Activated CD4-positive, alpha-beta memory T cell treated with anti-CD3 and anti-CD28 coated beads, Interleukin-2, amount 10 ng/mL, durations not matched to agents 7 days and 5 days (primary cell): ENCODE measurements at places on chromosomes 11 and 22. TPM values are rescaled to one million over a fixed set of nuclear protein-coding genes. Genes with fewer than 3 reads are reported as not detected.

MTA2 gene
- 226 TPM for total RNA-seq

AIFM3 gene
- total RNA-seq, result 0.58 TPM

LRRN4CL gene
- 0.18 TPM for total RNA-seq

OR10A5 gene
- not detected for total RNA-seq

SUSD2 gene
- 0.23 TPM for total RNA-seq

TYR gene
- not detected for total RNA-seq

YDJC gene
- 38.0 TPM for total RNA-seq

CARD18 gene
- not detected for total RNA-seq

CHST1 gene
- total RNA-seq, result not detected

OOSP1 gene
- not detected for total RNA-seq

NPTXR gene
- 1.3 TPM for total RNA-seq

GNAZ gene
- 0.53 TPM for total RNA-seq

ASCC2 gene
- total RNA-seq, result 81.0 TPM

OR8D4 gene
- not detected for total RNA-seq

TXNRD2 gene
- 18.9 TPM for total RNA-seq

CEP126 gene
- 1.0 TPM for total RNA-seq

OR52N4 gene
- 1.9 TPM for total RNA-seq

ZBTB16 gene
- 11.0 TPM for total RNA-seq

FAT3 gene
- not detected for total RNA-seq

NUP50 gene
- total RNA-seq, result 160 TPM

SLC6A5 gene
- total RNA-seq, result not detected

AHNAK gene
- total RNA-seq, result 323 TPM

HBE1 gene
- not detected for total RNA-seq

PANX2 gene
- total RNA-seq, result 0.83 TPM

CBLIF gene
- total RNA-seq, result not detected

OTOG gene
- total RNA-seq, result not detected

C11orf87 gene
- not detected for total RNA-seq

KMT2A gene
- total RNA-seq, result 94.6 TPM

APOBEC3H gene
- total RNA-seq, result 128 TPM

OR51I2 gene
- not detected for total RNA-seq

IGLL5 gene
- total RNA-seq, result not detected

RNF26 gene
- total RNA-seq, result 33.5 TPM

SLCO2B1 gene
- total RNA-seq, result 0.23 TPM

OR6A2 gene
- not detected for total RNA-seq
